ENCODE measurements at places on chromosomes 1 and 21. TPM values are rescaled to one million over a fixed set of nuclear protein-coding genes. Genes with fewer than 3 reads are reported as not detected.

DNA sequence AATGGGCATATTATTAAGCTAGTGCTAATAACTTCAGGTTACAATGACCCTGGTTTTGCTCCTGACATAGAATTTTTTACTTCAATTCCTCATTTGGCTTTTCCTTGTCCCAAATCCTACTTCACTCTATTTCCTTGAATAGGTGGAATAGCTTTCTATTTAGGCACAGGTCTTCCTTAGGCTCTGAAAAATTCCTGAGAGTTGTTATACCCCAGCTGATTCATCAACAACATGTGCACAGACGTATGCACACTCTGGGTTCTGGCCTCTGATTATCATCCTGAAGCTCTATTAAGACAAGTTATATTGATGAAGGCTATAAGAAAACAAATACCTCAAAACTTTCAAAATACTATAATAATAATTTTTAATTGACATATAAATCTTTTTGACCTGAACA lies 172.4 kb downstream of the NTMT2 start:
- no peak overlapping the region for H3K4me3 ChIP-seq
- peaks cover 3% of the 10 kb centered on the region for H3K27me3 ChIP-seq
- H3K36me3 ChIP-seq: no peaks in the 10 kb centered on the region
- DNase-seq: no peak
- no peaks in the 10 kb centered on the region for H3K4me1 ChIP-seq
- H3K27ac ChIP-seq: no peak overlapping the region

DNA sequence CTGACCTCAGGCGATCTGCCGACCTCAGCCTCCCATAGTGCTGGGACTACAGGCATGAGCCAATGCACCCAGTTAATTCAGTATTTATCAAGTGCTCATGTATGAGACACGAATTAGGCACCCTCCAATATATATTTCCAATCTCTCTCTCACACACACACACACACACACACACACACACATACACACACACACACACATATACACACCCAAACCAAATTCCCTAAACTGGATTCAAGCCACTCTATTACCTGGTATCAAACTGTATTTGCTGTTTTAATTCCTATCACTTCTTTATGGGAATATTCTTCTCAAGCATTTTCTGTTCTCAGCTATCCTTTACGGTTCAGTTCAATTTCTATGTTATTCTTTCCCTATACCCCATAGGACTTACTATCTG lies 8.5 kb downstream of the ZNF644 start:
- no peaks in the 10 kb centered on the region for H3K27me3 ChIP-seq
- H3K36me3 ChIP-seq: no peaks in the 10 kb centered on the region
- H3K27ac ChIP-seq: no peak overlapping the region
- H3K4me3 ChIP-seq: no peak overlapping the region

The S100B gene
- not detected for total RNA-seq

The SPATA6 gene
- total RNA-seq: 11.3 TPM

The UTS2 gene
- total RNA-seq: not detected

The ORC1 gene
- 3.4 TPM for total RNA-seq
